SK-N-DZ (cell line): ENCODE measurements at places on chromosomes 4 and X.

GRCh38 chrX:51408462-51408861 lies 75.8 kb downstream of the NUDT10 start:
- no peak for DNase-seq

GRCh38 chr4:14743601-14744000 lies 258.7 kb upstream of the CPEB2 start:
- DNase-seq: no peak

DNA sequence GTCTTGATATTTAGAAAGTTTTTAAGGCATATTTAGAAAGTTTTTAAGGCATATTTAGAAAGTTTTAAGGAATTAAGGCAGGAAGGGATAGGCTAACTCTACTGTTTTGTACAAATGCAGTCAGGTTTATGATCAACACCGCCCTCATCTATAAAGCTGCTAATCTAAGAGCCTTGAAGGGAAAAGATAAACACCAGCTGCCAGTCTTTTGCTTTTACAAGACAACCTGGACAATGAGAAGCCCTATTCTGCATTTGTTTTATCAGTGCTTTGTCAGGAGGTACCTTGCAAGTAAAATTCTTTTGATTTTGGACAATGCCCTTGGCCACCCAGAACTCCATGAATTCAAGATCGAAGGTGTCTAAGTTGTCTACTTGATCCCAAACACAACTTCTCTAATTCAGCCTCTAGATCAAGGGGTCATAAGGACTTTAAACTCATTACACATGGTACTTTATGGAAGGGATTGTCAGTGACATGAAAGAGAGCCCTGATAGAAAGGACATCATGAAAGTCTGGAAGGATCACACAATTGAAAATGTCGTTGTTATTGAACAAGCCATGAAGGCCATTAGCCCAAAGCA lies 39.8 kb downstream of the IL15 start:
- DNase-seq: no peak

DNA sequence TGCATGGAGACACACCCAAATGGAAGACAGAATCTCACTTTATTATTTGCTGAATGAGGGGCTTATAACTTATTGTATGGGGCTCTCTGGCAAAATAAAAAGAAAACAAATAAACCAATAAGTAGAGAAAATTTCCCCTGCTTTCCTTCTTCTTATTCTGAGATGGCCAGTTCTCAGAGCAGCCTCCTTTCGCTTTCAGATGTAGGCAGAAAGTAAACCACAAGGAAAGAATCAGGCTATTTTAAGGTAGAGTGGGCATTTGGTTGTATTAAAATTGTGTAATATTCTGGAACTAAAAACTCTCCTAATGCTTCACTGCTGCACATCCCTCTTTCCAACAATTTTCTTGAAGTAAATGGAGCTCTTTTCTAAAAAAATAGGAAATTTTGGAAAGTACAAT lies 241.8 kb downstream of the GALNTL6 start:
- no peak for DNase-seq

DNA sequence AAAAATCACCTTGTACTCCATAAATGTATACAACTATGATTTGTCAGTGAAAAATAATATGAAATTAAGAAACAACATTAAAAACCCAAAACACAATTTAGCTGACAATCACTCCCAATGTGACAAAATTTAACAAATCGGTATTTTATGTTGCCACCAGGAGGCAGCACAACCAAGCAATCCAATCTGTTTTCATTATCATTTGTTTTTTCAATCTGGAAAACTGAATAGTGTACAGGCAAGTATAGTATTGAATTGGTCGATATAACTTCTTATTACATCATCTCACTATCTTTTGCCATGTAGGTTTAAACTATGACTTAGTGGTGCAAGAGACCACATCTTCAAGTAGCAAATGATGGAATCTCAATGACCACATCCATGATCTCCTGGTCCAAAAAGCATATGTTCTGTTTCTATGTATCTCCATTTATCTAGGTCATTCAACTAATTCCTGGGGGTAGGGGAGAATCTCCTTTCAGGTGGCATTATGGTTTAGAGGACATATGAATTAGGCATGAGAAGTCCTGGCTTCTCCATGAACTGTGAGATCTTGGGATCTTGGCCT lies 112.9 kb upstream of the AGA start:
- DNase-seq: peak; percentile 11

DNA sequence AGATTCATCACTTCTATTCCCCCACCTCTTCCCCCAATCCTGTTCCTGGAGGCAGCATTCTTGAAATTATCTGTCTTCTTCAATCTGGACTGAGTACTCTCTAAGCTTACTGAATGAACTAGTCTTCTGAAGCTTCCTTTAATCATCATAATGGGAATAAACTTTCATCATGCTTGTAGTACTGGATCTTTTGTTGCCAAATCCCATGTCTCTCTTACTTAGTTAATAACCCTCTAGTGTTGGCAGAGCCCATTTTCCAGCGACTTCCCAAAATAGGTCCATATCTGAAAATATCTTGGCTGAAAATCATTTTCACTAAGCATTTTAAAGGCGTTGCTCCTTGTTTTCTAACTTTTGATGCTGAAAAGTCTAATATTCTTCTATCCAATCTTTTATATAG lies 39.6 kb downstream of the RPS6KA3 start:
- DNase-seq: no peak

- no peak for DNase-seq
Observed at GRCh38 chr4:83089410-83090157, 24.9 kb downstream of the PLAC8 start.

- no peak for DNase-seq
Observed at GRCh38 chrX:39073131-39073530, 271.9 kb downstream of the MID1IP1 start.

DNA sequence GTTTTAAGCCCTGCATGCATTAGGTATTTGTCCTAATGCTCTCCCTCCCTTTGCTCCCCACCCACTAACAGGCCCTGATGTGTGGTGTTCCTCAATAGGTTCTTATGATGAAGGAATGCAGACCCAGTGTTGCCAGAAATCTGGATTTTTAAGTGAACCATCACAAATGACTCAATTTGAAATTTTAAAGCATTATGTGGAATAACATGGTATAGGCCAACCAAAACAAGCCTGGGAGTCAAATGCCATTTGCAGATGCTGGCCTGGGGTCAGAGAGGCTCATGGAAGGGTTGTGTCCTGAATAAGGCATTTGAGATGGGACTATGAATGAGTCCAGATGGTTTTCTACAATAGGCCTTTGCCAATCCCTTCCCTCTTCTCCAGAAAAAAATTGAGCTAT lies 179.6 kb downstream of the SHROOM3 start:
- no peak for DNase-seq

GRCh38 chrX:154136627-154137161 lies 7.3 kb upstream of the OPN1LW start:
- DNase-seq: peak; percentile 57
